ENCODE measurements at places on chromosomes 2 and 18. TPM values are rescaled to one million over a fixed set of nuclear protein-coding genes. Genes with fewer than 3 reads are reported as not detected.

SLC9A4 gene
- polyA plus RNA-seq = not detected

ANO7 gene
- polyA plus RNA-seq = 2.6 TPM

FN1 gene
- polyA plus RNA-seq = 20,647 TPM

- no peaks in the 10 kb centered on the region for H3K36me3 ChIP-seq
- H3K27ac ChIP-seq = no peak overlapping the region
Observed at GRCh38 chr18:28267878-28268625, 91.1 kb upstream of the CDH2 start.

- no peaks in the 10 kb centered on the region for H3K36me3 ChIP-seq
- no peak overlapping the region for H3K4me3 ChIP-seq
- DNase-seq = peak; percentile 43
- no peak overlapping the region for H3K27ac ChIP-seq
- no peaks in the 10 kb centered on the region for H3K4me1 ChIP-seq
Observed at GRCh38 chr18:74204526-74205152, 56.3 kb downstream of the TIMM21 start.

GRCh38 chr2:241763551-241764274, 12.9 kb upstream of the GAL3ST2 start:
- no peaks in the 10 kb centered on the region for H3K27me3 ChIP-seq
- H3K36me3 ChIP-seq = peaks cover 10% of the 10 kb centered on the region
- no peaks in the 10 kb centered on the region for H3K4me1 ChIP-seq
- DNase-seq = no peak
- H3K4me3 ChIP-seq = no peak overlapping the region
- H3K27ac ChIP-seq = no peak overlapping the region

DNA sequence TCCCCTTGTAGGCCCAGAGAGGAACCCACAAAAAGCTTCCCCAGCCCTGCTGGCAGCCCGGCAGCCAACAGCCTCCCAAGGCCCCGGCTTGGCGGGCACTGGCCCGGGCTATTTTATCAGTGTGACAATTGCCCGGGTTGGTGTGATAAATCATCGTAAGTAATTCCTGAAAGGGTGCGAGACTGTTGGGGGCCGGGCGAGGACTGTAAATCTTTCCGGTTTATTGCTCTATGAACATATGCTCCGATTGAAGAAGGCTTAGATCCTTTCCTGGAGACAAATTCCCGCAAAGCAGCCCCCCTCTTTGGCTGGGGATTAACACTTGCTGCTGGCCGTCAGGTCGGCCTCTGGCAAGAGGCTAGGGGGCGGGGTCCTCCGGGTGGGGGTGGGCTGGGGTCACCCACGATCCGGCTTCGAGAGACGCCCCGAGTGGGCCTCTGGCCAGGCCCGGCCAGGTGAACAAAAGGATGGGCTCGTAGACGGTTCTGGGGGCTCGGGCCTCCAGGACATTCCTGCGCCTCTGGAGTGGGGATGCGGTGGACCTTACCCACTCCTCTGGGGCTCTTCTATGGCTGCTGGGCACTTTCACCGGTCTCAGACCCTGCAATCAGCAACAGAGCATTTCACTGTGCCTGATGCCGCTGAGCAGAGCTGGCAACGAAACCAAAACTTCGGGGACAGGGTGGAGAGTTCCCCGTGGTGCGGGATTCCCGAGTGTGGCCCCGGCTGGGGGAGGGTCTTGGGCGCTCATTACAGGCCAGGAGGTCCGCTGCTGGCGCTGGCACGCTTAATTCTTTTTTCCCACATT, 2.0 kb downstream of the HOXD3 start:
- peaks cover 5% of the 10 kb centered on the region for H3K36me3 ChIP-seq
- no peak overlapping the region for H3K27ac ChIP-seq
- H3K4me3 ChIP-seq = no peak overlapping the region

GRCh38 chr2:24955232-24955631, 16.5 kb downstream of the DNAJC27 start:
- H3K4me3 ChIP-seq = no peak overlapping the region
- no peak overlapping the region for H3K27ac ChIP-seq
- no peaks in the 10 kb centered on the region for H3K4me1 ChIP-seq
- H3K27me3 ChIP-seq = no peaks in the 10 kb centered on the region
- DNase-seq = no peak

GRCh38 chr2:231063347-231063746, 6.7 kb downstream of the PSMD1 start:
- H3K36me3 ChIP-seq = peaks cover 53% of the 10 kb centered on the region
- H3K27ac ChIP-seq = no peak overlapping the region
- no peaks in the 10 kb centered on the region for H3K27me3 ChIP-seq

- 0 out of 2 replicates have a peak, but pooled peaks cover 1% of the 10 kb centered on the region for H3K4me1 ChIP-seq
- no peaks in the 10 kb centered on the region for H3K36me3 ChIP-seq
- no peak overlapping the region for H3K4me3 ChIP-seq
- H3K27me3 ChIP-seq = no peaks in the 10 kb centered on the region
Observed at GRCh38 chr2:109136542-109136941, 7.5 kb downstream of the SH3RF3 start.
